ENCODE measurements at places on chromosomes 3 and 15.

GRCh38 chr3:62574266-62574898 is 201.0 kb upstream of the FEZF2 start:
- no peak for DNase-seq

DNA sequence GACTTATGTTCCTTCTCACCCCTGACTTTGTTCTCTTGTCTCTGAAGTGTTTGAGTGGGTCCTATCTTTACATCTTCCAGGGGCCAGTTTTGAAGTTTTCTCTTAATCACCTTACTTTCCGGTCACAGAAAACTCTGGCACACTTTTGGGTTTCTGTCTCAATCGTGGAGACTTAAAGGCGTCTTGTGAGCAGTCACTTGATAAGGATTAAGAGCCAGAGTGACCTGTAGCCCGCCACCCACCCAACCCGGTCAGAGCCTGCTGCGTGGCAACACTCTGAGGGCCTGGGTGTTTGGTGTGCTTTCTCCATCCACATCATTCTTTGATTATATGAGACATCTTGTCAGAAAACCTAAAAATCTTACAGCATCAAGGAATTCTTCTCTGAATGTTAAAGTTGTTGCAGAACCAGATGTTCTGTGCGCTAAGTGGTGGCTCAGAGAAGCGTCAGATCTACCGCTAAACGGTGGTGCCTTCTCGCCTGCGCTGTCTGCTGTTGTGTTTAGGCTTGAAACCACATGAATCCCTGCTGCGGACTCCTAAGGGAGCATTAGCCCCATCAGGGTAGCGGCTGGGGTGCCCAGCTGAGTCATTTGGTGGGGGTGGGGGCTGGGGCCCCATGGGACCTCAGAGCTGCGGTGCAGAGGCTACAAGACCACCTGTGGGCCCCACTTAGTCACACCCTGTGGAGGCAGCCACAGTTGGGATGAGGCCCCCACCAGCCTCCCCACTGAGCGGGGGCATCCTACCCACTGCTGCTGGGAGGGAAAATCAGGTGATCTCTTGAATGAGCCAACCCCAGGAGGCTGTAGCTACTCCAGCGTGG is 158.7 kb upstream of the BHLHE40 start:
- DNase-seq = no peak

DNA sequence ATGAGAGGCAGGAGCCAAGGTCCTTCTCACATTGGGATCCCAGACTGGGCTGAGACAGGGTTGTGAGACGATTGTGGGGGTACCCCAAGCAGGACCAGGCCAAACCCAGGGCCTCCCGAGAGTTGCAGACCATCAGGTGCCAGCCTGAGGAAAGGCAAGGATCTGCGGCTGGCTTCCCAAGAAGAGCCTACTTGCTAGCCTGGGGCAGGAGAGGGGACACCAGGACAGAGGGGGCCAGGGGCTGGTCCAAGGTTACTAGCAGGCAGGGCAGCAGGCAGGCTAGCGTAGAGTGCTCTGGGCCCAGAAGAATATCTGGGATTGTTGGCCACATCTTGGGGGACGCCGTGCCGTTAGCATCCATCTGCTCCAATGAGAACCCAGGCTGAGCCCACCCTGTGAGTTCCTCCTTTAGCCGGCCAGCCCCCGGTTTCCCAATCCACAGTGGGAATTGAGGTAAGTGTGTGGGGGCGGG is 546 bp downstream of the CISH start:
- DNase-seq = no peak

- no peak for DNase-seq
Measured at GRCh38 chr15:94576889-94577533, 345.6 kb downstream of the MCTP2 start.

DNA sequence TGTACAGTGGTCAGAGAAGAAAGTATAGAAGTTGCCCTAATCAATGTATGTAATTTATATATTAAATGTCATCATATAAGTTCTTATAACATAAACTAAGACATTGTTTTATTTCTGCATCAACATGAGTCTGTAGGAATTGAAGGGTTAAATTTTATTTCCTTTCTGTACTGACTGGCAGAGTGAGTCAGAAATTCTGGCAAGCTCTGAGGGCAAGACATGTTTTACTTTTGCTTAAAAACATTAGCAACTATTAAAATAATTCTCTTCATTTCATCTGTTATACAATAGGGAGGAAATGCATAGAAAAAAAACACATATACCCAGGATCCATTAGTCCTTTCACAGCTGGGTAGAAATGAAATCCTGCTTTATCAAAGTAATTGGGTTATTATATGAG is 171.4 kb upstream of the ALCAM start:
- DNase-seq = peak; percentile 44

DNA sequence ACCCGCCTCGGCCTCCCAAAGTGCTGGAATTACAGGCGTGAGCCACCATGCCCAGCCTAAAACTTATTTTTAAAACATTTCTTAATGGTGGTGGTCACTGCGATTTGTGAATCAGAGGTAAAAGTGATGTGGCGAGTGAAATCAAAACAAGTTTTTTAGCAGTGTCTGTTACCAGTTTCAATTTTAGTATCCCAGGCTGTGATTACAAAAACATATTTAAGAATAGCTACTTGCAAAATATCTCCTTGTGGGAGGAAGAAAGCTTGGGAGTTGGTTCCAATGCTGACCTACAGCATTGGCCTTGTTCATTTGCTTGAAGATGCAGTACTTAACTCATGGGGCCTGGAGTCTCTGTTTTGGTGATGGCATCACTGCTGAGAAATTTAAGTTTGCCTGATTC is 4.5 kb downstream of the RAB7A start:
- no peak for DNase-seq

GRCh38 chr3:55271549-55271948 is 215.6 kb downstream of the WNT5A start:
- DNase-seq = no peak

GRCh38 chr3:178147001-178147400 is 389.2 kb upstream of the KCNMB2 start:
- DNase-seq = no peak

DNA sequence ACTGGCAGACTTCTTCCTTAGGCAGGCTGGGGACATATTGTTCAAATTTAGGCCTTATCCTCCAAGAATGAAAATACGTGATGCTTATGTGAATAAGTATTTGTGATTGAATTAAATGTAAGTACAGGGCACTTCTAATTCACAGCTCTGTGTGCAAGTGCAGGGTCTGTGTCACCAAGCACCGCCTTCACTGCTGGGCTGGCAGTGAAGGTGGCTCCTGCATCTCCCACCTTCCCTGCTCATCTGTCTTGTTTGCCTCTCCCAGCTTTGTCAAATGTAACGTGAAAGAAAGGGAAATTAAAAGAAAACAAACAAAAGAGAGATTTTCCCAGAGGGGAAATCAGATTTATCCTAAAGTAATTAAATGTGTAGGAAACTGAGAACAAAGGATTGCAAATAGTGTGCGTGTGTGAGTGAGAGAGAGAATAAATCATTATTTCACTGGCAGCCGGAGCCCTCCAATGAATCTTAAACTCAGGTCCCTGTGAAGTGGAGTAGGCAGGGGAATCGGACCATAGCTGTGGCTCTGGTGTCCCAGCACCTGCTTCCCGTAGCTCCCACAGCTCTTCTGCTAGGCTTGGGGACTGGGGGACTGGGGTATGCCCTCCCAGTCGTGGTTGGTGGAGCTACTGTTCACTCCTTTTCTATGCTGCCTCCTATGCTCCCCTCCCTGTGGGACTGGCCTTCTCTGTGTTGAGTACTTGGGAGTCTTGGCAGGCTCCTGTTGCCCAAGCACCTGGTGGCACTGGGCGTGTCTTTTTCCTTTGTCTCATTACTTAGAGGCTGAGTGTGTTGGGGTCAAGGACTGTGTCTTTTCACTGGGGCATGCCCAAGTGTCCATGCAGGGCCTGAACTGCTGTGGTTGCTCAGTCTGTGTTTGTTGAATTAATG is 222.2 kb downstream of the EPHB1 start:
- no peak for DNase-seq

GRCh38 chr3:33277193-33277882 is at the start of gene FBXL2:
Gene FBXL2 (plus strand): TSS chr3:33277442. CDS start chr3:33277513, 71 bp downstream.
- peak; percentile 46 for DNase-seq

GRCh38 chr3:157040456-157040855 is 119.5 kb downstream of the CCNL1 start:
- peak; percentile 16 for DNase-seq

- DNase-seq = no peak
Measured at GRCh38 chr15:93235926-93236780, 147.1 kb upstream of the RGMA start.

GRCh38 chr3:8103954-8104353 is 397.7 kb upstream of the LMCD1 start:
- DNase-seq = no peak

DNA sequence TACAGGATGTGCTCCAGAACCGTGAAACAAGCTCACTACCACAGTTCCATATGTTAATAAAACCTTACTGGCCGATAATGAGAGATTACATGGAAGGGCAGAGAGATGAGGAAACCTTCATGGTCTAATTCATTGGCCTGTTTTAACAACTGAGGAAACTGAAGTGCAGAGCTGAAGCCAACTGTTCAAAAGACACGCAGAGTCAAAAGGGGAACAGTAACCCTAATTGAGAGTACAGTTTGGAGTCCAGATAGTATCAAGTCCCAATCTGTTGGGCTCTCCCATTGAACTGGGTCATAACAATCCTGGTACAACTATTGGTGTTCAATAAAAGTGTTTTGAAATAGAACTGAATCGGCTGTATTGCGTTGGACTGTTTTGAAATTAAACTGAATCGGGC is 69.6 kb downstream of the SLC12A8 start:
- no peak for DNase-seq

DNA sequence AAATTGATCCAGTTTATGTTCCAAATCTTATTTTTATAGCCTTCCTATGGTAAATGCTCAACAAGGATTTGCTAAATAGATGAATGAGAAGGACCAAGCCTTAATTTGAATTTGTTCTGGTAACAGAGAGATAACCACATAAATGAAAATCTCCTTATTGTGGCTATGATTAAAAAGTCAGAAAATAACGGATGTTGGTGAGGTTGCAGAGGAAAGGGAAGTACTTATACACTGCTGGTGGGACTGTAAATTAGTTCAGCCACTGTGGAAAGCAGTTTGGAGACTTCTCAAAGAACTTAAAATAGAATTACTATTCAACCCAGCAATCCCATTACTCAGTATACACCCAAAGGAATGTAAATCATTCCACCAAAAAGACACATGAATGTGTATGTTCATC is 26.2 kb downstream of the AAGAB start:
- no peak for DNase-seq

DNA sequence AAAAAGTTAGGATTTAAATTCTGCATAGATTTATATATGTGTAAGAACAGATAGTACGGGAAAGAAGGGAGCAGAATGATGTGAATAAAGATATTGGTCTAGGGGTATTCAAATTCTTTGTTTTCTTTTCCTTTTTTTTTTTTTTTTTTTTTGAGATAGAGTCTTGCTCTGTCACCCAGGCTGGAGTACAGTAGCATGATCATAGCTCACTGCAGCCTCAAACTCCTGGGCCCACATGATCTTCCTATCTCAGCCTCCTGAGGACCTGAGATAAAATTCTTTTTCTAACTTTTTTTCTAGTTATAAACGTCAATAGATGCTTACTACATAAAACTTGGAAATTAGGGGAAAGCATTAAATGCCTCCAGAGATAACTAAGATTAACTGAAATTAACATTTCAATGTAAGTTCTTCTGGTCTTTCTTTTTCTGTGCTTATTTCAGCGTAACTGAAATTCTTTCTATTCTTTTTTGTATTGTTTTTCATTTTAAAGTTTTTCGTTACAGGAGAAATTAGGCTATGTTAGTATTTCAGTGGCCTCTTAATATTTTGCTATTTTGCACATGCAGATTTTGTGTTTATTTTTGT is 29.2 kb downstream of the UBE2Q2 start:
- DNase-seq = no peak

GRCh38 chr3:20574746-20575145 is 388.7 kb upstream of the SGO1 start:
- DNase-seq = peak; percentile 94

DNA sequence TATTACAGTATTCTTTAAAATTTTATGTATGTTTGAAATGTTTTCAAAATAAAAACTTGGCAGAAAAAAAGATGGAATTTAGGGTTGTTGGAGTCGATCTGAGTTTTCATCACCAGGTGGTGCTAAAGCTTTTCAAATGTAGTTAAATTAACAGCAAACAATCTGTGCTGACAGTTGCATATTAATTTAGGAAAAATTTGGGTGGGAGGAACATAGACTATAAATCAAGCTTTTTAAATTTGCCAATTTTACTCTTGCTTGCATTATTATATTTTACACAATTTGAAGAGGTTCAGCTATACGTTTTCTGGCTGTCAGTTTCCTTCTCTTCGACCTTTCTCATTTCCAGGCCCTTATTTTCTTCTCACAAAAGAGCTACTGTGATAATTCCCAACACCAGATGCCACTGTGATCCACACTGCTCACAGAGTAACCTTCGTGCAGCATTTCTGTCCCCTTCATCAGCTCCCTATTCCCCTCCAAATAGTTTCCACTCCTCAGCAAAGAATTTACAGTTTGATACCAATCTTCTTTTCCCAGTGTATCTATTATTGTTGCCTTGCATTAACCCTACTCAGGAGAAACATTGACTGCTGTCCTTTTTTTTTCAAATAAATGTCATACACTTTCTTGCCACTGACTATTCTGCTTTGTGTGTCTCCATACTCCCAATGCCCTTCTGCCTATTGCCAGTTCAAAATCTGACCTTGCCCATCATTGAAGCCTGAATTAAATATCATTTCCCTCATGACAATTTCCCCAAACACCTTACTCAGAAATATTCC is 53.4 kb upstream of the EIF5A2 start:
- peak; percentile 40 for DNase-seq

- no peak for DNase-seq
Measured at GRCh38 chr3:45781841-45782240, 14.5 kb downstream of the SLC6A20 start.

Data from astrocyte (in vitro differentiated cells and primary cell).